ENCODE measurements at places on chromosomes 12 and 14.
A peak's percentile ranks its signal among the peaks of the same experiment; 100 is the strongest.

GRCh38 chr12:111274777-111275176 is 94.1 kb downstream of the PHETA1 start:
- DNase-seq, result peak; percentile 30

DNA sequence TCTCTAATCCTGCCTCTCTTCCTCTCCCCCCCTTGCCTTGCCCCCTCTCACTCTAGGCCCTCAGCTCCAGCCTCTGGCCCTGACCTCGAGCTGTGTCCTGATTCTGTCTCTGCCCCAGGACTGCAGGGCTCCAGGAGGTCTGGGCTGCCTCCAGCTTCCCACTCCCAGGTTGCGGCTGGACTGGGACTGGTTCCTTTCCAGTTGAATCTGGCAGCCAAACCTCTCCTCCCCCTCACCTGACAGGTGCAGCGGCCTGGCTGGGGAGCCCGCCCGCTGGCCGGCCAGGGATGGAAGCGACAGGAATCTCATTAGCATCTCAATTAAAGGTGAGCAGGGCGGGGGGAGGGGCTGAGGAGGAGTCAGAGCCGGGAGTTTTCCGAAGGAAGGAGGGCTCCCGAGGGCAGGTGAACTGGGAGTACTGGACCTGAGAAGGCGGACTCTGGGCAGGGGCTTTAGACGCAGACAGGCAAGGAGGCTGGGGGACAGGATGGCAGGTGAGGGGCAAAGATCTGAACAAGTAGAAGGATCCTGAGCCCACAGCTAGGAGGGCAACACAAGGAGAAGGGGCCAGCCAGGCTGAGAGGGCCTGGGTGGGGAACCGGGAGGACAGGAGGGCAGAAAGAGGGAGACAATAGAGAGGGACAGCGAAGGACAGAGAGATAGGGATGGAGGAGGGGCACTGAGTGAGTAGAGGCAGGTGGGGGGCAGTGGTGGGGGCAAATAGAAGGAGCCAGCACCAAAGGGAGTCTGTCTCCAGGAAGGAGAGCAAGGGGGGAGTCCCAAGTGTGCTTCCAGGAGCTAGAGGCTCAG is at the start of gene SCNN1A:
Gene SCNN1A, minus strand, starts transcription at position 295 of the 810 bp plus-strand sequence. CDS start 780 bp downstream, outside the sequence.
- DNase-seq, result no peak

DNA sequence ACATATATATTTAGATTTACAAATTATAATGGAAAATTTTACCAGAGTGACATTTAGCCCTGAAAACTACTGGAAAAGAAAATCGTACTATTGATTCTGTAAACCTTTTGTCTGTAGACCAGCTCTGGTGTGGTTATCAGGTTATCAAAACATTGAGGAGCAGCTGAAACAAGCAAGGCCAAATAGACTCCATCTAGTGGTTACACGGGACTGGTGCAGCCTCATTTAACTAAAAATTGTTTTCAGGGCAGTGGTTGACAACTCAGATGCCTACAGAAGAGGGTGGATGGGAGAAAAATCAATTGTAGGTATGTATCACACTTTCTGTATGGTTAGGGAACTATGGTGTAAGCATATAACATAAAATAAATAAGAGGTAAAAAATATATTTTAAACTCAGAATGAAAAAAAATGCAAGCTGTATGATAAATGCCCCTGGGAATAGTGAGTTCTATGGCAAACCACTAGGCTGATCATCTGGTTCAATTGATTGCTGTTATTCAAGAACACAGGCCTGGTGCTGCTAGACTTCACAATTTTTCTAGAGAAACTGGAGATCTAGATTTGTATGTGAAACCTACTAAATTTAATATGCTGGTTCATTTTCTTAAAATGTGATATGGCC is 51.2 kb downstream of the ACSS3 start:
- peak; percentile 37 for DNase-seq

DNA sequence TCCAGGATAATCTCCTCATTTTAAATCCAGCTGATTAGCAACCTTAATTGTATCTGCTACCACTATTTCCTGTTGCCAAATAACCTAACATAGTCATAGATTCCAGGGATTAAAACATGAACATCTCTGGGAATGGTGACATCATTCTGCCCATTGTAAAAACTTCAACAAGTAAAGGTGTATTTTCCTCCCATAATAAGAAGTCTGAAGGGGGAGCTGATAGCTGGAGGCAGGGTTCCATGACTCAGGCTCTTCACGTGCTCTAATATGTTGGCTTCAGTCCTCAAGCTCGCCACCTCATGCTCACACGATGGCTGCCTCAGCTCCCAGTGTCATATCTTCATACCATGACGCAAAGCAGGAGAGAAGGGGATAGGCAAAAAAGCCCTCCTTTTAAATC is 172.0 kb upstream of the VASH1 start:
- no peak for DNase-seq

- DNase-seq, result peak; percentile 1
These were observed 85.9 kb downstream of the PAX9 start for GRCh38 chr14:36747411-36748184.

- no peak for DNase-seq
These were observed 270.2 kb downstream of the SSPN start for GRCh38 chr12:26465419-26466097.

DNA sequence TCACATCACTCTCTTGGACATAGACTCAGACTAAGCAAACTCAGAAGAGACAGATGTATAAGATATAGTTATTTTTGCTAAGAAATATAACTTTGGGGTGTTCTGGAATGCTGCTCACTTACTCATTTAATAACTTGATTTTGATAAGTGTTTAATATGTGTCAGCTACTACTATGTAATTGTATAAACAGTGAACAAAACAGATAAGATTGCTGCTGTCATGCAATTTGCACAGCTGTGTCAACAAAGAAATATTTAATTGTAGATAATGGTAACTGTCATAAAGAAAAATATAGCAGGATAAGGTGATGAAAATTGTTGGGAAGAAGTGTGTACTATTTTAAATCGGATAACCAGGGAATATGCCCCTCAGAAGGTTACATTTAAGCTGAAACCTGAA is 84.1 kb upstream of the ZDHHC17 start:
- DNase-seq, result no peak

DNA sequence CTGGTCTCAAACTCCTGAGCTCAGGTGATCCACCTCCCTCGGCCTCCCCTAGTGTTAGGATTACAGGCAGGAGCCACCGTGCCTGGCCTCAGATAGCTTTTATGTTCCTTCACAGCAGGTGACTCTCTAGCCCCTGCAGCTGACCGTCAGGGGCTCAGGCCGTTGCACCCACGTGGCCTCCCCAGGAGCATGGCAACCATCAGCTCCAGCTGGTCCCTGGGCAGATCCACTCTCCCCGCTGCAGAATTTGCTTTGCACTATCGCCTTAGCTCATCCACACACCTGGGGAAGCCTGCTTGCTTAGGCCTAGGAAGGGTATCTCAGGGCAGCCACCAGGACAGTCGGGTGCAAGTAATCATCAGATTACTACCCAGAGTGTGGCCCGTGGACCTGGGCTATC is 62.6 kb downstream of the TSPAN9 start:
- DNase-seq, result no peak

GRCh38 chr14:99320621-99321235 is 48.7 kb upstream of the BCL11B start:
- DNase-seq, result no peak

GRCh38 chr12:56987011-56987410 is 19.3 kb downstream of the ZBTB39 start:
- DNase-seq, result no peak

GRCh38 chr12:123111498-123112165 is 39.3 kb downstream of the PITPNM2 start:
- peak; percentile 21 for DNase-seq

GRCh38 chr12:124006846-124007713 is 34.1 kb downstream of the ZNF664 start:
- no peak for DNase-seq

DNA sequence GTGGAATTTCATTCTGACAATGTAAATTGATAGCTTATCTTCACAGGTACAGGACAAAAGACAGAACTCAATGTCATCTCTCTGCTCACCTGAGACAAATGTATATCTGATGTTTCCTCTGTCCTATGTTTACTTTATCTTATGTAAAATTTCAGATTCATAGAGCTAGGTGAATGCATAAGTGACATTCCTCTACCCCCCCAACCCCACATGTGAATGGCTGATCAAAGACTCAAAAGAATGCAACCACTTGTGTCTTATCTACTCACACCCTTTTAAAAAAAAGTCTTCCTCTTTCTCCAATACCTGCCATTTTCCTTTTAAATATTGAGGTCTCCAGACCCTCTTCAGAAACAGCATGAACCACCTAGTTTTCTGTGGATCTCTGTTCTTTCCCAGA is 736.6 kb upstream of the SEL1L start:
- DNase-seq, result no peak

DNA sequence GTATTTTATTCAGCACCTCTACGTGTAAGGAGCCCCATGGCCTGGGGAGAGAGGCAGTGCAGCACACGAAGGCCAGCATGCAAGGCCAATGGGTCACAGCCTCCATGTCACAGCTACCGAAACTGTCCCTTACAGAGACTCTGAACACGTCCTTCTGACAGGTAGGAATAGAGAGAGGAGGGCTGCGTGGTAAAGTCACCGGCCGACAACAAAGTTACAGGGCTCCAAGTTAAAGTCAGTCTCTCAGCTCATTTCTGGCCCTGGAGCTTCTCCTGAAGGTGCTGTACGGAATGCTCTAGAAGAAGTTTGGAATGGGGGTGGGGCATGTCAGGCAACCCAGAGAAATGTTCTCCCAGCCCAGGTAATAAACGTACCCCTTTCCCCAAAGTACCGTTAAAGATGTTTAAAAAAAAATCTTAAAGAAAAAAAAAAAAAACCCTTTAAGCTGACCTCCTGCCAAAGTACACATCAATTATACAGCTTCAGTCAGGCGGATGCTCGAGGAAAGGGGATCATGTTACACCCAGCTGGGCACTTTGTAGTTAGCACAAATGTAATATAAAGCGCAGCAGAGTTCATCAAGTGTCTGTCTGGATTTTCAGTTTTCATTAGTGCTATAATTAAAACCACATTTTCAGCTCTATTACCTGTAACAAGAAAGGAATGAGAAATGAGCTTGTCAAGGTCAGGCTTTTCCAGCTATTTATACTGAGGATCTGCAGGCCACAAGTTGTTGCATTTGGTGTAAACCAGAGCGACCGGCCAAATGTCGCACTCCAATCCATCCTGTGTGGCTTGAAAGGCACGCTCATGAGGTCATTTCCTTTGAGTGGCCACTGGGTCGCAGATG is 53.3 kb upstream of the CDKN3 start:
- DNase-seq, result no peak

GRCh38 chr12:95115641-95116040 is 42.2 kb upstream of the NR2C1 start:
- no peak for DNase-seq

GRCh38 chr14:90573385-90574105 is 176.7 kb downstream of the CALM1 start:
- peak; percentile 38 for DNase-seq

DNA sequence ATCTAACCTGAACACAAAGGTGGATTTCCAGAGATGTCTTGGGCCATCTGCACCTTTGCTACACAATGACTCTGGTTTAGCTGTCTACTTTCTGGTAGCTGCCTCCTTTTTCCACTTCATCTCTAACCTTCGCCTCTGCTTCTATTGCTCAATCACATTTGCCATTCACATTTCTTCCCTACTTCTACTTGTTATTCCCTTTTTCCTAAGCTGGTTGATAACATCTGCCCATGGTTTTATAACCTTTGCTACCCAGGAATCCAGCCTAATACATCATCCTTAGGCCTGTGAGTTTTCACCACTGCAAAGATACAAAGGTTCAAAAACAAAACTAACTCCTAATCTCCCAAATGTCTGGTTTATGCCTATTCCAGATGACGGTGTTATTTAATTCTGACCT is 13.2 kb downstream of the SPPL3 start:
- no peak for DNase-seq

GRCh38 chr12:95605875-95606274 is 54.6 kb upstream of the USP44 start:
- no peak for DNase-seq

GRCh38 chr12:4717806-4718205 is 2.4 kb upstream of the GALNT8 start:
- no peak for DNase-seq

GRCh38 chr12:55681142-55682077 is 26.3 kb downstream of the ITGA7 start:
- peak; percentile 63 for DNase-seq

DNA sequence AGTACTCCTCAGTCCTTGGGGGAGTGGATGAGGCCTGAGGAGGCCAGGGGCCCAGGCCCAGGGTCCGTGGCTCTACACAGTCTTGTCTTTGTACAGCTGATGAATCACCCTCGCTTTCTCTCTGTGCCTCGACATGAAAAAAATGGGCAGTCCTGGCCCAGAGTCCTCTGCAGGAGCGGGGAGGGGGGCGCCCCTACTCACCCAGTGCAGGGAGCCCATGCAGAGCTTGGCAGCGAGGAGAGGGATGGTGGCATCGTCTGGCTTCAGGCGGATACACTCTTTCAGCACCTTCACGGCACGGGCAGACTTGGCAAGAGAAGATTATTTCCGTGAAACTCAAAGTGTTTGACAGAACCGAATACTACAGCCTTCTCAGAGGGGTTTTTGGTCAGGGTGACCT is 159.3 kb downstream of the TTC7B start:
- no peak for DNase-seq

- peak; percentile 42 for DNase-seq
These were observed 114.5 kb downstream of the CMAS start for GRCh38 chr12:22160396-22161003.

- DNase-seq, result peak; percentile 9
These were observed 53.2 kb downstream of the ATG2B start for GRCh38 chr14:96309896-96310330.

GRCh38 chr14:77470224-77470870 is 12.5 kb downstream of the AHSA1 start:
- no peak for DNase-seq

DNA sequence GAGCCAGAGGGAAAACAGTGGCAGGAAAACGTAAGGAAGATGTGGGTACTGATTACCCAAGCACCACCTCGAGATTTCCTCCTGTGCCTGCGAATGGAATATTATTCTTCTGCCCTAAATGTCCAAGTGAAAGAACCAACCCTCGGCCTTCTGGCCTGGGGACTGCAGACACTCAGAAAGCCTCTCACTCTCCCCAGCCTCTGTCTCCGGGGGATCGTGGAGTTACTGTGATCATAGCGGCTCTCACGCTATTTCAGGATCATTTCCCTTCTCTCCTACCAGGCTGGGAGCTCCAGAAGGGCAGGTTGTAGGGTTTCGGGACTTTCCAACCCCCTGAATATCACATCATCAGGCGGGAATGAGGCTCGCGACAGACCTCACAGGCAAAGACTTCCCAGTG is 68.9 kb downstream of the KDM2B start:
- DNase-seq, result no peak

DNA sequence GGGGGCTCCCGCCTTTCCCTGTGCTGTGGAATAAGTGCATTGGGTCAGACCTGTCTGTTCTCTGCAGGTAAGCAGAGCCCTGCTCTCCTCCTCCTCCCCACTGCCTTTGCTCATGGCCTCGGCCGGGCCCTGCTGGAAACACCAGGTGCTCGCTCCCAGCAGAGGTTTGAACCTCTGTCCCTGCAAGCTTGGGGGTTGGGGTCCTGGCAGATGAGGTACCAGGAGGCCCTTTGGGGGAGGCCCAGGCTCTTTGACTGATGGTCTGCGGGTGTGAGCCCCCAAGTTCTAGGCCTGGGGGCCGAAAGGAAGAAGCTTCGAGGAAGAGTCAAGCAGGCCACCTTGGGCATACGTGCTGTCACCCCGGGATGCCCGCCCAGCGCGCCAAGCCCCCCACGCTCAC is 22.1 kb upstream of the CEP170B start:
- DNase-seq, result no peak

GRCh38 chr12:117714203-117714602 is 254.6 kb downstream of the KSR2 start:
- no peak for DNase-seq

- DNase-seq, result peak; percentile 68
These were observed 66.2 kb downstream of the RNF34 start for GRCh38 chr12:121465921-121466793.
